Foreskin melanocyte (primary cell): ENCODE measurements at places on chromosomes 12 and 14.

DNA sequence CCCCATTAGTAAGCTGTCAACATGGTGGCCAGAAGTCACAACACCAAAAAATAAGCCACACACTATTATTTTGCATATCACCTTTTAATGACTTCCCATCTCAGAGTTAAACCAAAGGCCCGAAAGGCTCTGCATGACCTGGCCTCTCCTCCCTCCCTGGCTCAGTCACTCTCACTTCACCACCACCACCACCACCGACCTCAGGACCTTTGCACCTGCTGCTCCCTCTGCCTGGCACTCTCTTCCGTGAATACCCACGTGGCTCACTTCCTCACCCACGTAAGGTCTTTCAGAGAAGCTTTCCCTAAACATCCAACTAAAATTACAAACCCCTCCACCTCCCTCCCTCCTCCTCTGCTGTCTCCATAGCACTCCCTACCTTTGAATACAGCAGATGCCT, 134.3 kb downstream of the RIMBP2 start:
- no peak for DNase-seq

- DNase-seq, result no peak
Measured at GRCh38 chr14:48096897-48097296, 421.5 kb upstream of the MDGA2 start.

DNA sequence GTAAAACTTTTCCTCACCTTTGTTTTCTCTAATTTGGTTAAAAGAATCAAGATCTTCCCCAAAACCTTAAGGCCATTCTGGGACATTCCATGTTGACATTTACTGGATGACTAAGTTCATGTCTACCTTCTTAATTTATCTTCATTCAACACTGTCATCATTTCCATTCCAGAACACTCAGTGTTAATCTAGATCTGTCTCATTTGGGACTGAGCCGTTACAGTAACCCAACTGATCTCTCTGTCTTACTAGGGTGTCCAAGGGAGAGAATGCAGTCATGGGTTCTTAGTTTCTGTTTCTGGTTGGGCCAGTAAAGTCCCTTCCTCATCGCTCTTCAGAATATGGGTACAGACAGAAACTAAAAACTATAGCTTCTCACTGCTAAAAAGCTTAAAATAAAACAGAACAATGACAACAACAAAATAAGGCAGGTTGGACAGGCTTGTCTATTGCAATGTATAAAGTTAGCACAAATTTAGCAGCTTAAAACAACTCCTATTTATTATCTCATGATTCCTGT, 144.8 kb downstream of the ASCL1 start:
- no peak for DNase-seq

GRCh38 chr12:88781909-88782308, 201.6 kb upstream of the KITLG start:
- DNase-seq, result no peak

- no peak for DNase-seq
Measured at GRCh38 chr14:29580763-29581162, 346.9 kb downstream of the PRKD1 start.

DNA sequence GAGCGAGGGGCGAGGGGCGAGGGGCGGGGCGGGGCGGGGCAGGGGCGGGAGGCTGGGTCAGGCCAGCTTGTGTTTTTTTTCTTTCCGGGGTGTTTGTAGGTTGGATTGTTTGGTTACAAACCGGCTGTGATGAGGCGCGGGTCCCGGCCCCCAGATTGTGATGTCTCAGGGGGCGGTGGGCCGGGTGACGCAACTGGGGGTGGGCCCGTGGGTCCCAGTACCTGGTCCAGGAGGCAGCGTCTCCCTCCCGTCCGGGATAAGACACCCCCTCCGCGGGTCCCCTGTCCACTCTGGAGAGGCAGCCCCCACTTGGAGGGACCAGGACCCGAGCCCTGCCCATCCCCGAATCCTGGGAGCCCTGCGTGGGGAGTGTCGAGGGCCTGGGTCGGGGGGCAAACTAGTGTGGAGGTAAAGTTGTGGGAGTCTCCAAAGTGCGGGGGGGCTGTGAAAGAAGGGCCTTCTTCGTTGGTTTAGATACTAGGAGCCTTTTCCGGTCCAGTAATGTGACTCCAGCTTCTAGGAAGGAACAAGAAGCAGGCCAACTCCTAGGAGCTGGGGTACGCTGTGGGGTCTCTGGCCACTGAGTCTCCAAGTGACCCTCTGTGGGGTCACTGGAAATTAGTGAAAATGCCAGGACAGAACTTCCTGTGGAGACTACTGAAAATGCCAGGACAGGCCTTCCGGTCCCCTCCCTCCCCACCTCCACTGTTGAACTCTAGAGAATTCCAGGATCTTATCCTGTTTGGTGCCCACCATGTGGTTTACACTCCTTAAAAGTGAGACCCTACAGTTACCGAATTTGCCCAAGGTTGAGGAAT, 579 bp upstream of the CLMN start:
- DNase-seq, result no peak

DNA sequence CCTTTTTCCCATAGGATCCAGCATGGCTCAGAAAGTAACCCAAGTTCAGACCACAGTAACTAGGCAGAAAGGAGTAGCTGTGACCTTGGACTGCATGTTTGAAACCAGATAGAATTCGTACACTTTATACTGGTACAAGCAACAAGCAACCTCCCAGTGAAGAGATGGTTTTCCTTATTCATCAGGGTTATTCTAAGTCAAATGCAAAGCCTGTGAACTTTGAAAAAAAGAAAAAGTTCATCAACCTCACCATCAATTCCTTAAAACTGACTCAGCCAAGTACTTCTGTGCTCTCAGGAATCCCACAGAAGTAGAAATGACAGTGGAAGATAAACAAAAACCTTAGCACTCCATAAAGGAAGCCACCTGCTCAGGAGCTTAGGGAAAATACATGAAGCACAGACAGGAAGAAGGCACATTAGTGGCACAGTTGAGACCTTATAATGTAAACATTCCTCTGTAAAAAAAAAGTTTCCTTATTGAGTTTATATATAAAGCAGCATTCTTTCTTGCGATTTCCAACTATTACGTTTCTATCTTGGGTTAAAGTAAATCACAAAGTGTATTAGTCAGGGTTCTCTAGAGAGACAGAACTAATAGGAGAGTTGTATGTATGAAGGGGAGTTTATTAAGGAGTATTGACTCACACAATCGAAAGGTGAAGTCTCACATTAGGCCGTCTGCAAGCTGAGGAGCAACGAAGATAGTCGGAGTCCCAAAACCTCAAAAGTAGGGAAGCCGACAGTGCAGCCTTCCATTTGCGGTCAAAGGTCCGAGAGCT, 398.4 kb downstream of the DAD1 start:
- no peak for DNase-seq

GRCh38 chr14:95458459-95458858, 58.0 kb downstream of the SYNE3 start:
- no peak for DNase-seq

GRCh38 chr12:56933826-56934625, at the start of gene SDR9C7:
Gene SDR9C7, minus strand, starts transcription at chr12:56934408. Its CDS starts 147 bp downstream, at chr12:56934261.
- no peak for DNase-seq

GRCh38 chr14:71638523-71639196, 293.6 kb upstream of the RGS6 start:
- no peak for DNase-seq

DNA sequence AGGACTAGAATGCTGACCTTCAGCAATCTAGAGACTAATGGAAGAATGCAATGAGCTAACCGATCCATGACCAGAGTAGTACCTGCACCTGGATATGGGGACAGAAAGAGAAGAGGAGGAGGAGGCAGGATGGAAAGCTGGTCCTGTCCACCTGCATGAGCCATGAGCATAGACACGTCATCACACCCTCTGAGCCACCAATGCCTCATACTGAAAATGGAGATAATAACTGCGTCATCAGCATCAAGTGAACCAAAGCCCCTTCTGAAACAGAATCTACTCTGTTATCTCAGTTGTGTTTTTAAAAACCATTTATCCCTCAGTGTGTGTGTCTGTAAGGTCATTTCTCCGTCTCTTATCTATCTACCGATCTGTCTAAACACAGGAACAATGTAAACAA, 327.0 kb downstream of the BCL11B start:
- no peak for DNase-seq

DNA sequence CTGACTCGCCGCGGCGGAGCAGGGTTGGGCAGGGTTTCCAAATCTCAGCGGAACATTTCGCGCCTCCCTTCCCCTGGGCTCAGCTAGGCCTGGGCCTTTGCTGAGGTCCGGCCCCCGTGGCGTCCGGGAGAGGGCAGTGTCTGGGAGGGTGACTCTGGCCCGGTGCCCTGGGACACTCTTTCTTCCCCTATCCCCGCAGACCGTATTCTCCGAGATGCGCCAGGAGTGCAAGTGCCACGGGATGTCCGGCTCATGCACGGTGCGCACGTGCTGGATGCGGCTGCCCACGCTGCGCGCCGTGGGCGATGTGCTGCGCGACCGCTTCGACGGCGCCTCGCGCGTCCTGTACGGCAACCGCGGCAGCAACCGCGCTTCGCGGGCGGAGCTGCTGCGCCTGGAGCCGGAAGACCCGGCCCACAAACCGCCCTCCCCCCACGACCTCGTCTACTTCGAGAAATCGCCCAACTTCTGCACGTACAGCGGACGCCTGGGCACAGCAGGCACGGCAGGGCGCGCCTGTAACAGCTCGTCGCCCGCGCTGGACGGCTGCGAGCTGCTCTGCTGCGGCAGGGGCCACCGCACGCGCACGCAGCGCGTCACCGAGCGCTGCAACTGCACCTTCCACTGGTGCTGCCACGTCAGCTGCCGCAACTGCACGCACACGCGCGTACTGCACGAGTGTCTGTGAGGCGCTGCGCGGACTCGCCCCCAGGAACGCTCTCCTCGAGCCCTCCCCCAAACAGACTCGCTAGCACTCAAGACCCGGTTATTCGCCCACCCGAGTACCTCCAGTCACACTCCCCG, 3.0 kb downstream of the WNT1 start:
- no peak for DNase-seq

DNA sequence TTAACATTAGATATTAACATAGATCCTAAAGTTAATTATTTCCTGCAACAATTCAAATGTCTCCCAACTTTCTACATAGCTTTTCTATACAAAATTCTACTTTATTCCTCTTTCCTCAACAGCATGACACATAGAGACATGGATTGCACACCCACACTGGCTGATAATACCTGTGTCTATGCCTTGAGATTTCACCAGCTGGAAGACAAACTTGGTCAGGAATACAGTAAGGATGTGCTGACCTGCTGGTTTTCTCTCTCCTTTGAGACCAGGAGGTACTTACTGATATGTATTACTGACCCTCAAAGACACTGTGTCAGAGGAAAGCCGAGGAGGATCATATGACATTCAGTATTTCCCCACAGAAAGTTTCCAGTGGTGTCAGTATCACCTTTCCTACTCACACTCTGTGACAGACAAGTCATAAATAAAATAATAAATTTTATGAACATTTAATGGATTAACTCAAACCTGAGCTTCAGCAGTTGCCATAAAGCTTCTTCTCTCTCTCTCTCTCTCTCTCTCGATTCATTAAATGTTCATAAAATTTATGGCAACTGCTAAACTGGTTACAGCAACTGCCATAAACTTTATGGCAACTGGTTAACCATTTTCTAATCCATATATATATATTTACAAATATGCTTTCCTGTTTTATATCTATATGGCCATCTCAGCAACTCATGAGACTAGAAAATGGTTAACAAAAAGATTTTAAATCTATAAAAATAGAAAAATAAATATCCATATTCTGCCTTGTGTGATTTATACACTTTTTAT, 22.7 kb downstream of the EIF2S3B start:
- no peak for DNase-seq

DNA sequence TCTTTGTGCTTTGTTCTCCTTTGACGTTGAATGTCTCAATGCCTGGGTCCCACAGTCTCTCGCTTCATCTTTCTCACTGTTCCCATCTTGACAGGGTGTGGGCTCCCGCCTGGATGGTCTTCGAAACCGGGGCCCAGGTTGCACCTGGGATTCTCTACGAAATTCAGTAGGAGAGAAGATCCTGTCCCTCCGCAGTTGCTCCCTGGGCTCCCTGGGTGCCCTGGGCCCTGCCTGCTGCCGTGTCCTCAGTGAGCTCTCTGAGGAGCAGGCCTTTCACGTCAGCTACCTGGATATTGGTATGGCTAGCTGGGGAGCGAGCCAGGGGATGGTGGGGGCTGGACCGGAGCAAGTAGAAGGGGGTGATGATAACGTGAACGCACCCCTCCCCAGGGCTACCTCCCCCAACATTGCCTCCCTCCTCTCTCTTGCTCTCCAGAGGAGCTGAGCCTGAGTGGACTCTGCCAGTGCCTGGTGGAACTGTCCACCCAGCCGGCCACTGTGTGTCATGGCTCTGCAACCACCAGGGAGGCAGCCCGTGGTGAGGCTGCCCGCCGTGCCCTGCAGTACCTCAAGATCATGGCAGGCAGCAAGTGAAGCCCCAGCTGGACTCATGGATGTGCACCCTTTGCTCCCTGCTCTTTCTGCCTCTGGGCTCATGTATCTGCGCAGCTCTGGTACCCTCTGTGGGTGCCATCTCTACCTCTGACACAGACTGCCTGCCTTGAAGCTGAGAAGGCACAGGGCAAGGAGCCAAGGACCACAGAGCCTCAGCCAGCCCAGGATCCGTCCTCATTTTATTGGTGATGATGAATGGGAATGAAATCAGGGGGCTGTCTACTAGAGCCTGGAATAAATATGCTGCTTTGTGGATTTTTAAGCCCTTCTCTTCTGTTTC, 1.5 kb downstream of the NPFF start:
- no peak for DNase-seq

DNA sequence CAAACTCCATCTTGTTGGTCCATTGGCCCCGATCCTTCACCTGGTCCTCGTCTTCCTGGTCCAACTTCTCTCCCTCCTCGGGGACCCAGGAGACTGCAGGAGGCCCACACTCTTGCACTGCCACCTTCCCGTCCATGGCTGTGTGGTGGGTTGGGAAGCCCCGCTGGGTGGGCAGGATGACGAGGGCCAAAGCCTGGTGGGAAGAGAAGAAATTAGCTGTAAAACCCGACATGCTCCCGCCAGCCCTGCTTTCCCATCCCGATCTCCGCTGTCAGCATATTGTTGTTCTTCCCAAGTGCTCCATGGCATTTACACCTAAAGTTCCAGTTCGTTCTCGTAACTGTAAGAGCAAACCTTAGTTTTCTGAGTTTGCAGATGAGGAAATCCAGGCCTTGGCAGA, 4.1 kb downstream of the SLC6A12 start:
- DNase-seq, result no peak

- DNase-seq, result peak; percentile 70
Measured at GRCh38 chr14:102774391-102775153, 2.7 kb upstream of the TRAF3 start.

GRCh38 chr14:59482541-59483331, 1.5 kb downstream of the L3HYPDH start:
- DNase-seq, result peak; percentile 60

DNA sequence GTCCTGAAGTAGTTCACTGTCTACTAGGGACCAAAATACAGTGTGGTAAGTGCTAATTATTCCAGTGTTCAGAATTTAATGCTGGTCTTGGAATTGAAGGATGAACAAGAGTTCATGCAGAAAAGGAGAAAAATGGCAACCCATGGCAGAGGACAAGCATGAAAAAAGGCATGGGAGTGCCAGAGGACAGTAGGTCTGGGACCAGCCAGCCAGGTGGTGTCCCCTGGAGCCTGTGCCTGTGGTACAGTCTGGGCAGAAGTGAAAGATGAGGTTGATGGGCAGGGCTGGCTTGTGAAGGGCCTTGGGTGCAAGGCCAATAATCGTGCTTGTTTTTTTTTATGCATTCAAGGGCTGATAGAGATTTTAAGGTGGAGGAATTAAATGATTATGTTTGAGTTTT, 21.0 kb downstream of the C12orf75 start:
- DNase-seq, result no peak

GRCh38 chr12:80777587-80777986, 60.9 kb downstream of the MYF5 start:
- DNase-seq, result peak; percentile 23
